ENCODE measurements at places on chromosomes 5 and 9.

DNA sequence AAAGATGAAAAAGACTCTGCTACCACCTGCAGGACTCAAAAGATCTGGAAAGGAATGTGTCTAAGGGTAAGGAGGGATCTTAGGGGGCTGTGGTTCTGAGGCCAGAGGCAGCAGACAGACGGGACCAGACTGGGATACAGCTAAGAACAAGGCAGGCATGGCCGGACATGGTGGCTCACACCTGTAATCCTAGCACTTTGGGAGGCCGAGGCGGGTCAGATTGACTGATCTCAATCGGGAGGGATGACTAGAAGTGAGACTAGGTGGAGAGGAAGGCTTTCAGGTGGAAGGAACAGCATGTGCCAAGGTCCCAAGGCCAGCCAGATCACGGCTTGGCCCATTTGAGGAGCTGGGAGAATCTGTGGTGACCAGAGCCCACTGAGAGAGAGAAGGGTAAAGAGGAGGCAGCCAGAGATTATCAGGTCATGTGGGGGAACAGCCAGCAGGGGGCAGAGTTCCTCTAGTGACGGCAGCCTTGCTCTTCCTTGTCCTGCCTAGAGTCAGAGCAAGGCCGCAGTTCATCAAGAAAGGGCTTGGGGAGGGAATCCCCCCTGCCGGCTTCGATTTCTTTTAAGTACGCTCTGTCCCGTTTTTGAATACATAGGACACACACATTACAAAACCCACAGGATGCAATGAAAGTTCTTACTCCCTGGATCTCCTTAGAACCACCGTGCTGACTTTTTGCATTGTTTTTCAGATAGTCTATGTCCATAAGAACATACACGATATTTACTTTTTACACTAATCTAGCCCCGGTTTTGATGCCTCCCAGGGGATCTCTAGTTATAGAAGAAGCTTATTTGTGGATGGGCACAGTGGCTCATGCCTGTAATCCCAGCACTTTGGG is 2.6 kb upstream of the OLFML2A start:
- DNase-seq: peak; percentile 75

DNA sequence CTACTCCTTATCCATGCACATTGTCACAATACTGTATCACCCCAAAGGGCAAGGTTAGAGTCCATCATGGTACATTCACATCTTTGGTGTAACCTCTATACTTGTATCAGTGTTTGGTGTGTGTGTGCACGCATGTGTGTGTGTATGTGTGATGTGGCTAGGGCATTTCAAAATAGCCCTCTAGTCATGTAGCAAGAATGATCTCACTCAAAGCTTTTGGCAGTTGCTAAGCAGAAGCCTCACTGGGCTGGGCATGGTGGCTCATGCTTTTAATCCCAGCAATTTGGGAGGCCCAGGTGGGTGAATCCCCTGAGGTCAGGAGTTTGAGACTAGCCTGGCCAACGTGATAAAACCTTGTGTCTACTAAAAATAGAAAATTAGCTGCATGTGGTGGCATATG is 245.3 kb downstream of the ADGRV1 start:
- no peak for DNase-seq

- DNase-seq: no peak
Measured at GRCh38 chr5:176796970-176797369, 13.4 kb upstream of the UNC5A start.

DNA sequence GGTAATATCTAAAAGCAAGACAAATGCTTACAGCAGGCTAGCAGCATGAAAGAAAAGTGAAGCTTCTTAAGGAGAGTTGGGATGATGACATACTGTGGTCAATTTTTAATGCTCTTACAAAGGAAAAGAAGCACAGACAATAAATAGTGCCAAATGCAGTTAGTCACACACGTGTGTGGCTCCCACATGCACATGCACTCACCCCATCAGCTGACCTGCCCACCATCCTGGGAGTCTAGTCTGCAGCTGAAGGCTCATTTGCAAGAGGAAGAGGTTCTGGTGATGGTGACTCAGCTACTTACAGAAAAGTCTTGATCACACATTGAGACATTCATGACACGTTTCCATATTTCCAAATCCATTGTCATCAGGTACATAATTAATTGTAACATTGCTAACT is 129.3 kb downstream of the MRPL36 start:
- DNase-seq: no peak

Measured in activated naive CD4-positive, alpha-beta T cell treated with anti-CD3 and anti-CD28 coated beads, Interleukin-2, amount 50 U/mL, for 72 hours (primary cell).